ENCODE measurements at places on chromosomes 16 and 17.

DNA sequence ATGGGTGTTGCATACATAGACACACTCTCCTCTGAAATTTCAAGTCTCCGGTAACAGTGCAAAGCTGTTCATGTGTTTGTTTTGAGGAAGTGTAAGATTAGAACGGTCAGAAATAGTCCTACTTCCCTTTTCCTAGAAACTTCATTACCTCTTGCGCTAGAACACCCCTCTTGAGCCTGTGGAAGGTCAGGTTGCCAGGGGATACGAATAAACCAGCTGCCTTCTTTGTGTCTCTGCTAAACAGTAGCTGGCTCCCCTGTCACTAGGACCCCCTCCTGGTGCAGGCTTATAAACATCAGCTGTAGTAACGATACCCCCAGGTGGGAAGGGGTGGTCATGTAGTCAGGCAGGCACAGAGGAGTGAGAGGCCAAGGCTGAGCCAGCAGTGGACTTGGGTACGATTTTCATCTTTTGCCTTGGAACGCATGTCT lies 113.4 kb upstream of the RCVRN start:
- DNase-seq = no peak

DNA sequence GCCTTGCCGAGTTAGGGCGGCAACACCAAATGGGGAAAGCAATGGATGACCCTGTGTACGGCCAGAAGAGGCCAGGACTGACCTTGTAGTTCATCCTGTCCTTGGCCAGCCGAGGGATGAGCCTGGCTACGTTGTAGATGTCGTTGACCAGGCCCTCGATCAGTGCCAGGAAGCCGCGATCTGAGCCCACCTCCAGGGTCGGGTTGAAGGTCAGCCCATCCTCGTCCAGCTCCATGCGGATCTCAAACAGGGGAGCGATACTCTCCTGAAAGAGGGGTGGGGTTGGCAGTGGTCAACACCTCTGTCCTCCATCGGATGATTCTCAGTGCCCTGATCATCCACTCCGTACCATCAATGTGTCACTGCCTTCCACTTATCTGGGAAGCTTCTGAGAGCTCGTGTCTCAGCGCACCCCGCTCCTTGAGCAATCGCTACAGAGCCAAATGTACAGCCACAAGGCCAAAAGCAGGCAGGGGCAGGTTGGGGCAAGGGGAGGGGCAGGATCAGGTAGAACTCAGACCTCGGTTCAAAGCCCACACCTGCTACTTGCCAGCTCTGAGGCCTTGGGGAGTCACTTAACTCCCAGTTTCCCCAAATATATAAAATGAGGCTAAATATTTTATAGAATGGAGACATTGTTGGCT lies 39.9 kb downstream of the DNAH17 start:
- DNase-seq = no peak

DNA sequence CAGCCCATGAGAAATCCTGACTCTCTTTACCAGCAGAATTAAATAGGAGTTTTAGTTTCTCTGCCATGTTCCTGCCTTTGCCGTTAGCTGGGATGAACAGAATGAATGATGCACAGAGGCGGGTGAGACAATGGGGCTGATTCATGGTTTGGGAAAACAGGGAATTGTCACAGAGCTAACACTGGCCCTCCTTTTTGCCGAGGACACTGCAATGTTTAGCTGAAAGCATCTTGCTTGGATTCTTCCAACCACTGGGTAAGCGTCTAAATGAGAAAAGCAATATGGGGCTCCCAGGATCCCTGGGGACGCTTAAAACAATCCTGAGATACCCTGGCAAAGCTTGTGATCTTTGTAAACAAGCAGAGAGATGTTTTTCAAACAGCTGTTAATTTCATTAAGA lies 12.8 kb upstream of the PAFAH1B1 start:
- no peak for DNase-seq

- no peak for DNase-seq
Observed at GRCh38 chr17:20098314-20098713, 89.2 kb downstream of the SPECC1 start.

DNA sequence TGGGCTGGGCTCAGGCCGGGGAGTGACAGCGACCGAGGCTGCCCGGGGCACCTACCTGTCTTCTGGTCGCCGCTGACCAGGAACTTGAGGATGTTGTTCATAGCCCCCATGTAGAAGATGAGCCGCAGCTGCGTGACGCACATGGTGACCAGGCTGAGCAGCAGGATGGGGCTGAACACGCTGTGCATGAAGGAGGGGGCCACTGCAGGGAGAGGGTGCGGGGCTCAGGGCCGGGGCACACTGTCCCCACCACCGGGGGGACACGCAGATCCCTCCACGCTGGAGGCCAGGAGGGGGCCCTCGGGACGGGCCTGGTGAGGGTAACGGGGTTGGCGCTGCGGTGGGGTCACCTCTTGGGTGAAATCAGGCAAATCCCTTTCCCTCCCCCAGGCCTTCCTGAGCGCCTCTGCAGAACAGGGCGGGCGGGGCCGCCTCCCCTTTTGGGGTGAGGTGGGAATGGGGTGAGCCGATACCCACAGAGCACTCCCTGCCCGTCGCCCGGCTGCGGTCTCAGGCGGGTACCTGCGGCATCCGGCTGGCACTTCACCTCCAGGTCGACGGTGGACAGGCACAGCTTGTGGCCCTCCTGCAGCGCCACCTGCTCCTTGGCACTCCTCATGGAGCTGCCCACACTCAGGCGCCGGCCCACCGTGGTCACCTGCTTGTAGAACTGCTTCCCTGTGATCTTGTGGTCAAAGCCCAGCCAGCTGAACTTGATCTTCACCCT lies 28.3 kb upstream of the PITPNA start:
- DNase-seq = no peak

GRCh38 chr16:14364386-14365199 lies 265.5 kb downstream of the PARN start:
- DNase-seq = peak; percentile 96

- peak; percentile 36 for DNase-seq
Observed at GRCh38 chr17:58703137-58703915, 10.9 kb downstream of the RAD51C start.

DNA sequence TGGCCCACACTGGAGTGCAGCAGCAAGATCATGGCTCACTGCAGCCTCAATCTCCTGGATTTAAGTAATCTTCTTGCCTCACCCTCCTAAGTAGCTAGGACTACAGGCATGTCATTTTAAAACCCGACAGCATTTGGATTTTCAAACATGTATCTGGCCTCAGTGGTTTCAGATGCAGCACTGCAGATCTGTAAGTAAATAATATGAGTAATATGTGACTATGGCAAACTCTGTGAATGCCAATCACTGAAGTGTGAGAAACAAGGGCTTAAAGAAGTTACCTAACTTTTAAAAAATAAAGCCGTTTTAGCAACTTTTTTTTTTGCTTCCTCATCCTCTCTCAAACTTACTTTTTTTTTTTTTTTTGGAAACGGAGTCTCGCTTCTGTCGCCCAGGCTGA lies 11.9 kb downstream of the CEP20 start:
- no peak for DNase-seq

DNA sequence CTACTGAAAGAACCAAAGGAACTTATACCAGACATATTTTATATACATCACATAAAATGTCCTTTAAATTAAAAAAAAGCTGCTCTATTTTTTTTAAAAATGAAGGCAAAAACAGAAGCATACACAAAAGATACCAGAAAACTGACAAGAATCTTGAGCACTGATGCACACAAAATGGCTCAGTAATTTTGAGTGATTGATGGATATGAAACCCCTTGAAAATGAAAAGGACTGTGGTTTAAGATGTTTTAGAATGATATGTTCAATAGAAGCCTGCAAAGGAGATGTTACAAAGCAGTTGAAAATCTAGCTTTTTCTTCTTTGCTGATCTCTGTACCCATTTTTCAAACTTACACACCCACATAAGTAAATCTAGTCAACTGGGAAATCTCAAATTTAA lies 2.7 kb downstream of the C16orf87 start:
- DNase-seq = no peak

DNA sequence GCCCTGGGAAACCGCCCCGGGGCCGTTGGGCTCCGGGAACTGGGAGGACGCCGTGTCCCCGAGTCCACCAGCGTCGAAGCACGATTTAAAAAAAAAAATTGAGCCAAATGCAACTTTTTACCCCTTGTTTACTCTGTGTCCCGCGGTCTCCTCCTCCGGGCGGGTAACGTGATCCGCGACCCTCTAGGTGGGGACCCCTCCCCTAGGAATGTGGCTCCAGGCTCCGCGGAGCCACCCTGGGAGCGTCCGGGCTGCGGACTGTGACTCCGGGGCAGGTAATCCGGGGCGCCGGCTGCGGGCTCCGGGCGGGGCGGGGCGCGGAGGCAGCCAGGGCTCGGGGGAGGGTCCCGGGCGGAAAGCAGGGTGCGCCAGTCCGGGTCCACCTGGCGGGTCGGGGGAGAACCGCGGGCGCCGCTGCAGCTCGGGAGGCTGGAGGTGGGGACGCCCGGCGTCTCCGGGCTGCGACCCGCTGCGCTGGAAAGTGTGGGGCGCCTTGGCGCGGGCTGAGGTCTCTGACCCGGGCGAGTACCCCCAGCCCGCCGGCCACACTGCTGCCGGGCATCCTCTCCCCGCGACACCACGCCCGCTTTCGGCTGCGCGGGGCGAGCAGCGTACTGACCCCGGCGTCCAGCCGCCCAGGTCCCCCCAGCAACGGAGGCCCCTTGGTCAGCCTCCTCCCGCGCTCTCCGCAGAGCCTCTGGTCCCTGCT lies 852 bp upstream of the HELZ start:
- DNase-seq = no peak

- peak; percentile 66 for DNase-seq
Observed at GRCh38 chr16:56513972-56514371, 5.9 kb downstream of the BBS2 start.

GRCh38 chr16:86092586-86093480 lies 193.9 kb downstream of the IRF8 start:
- no peak for DNase-seq

GRCh38 chr17:32570081-32570396 lies 83.2 kb downstream of the CDK5R1 start:
- no peak for DNase-seq

DNA sequence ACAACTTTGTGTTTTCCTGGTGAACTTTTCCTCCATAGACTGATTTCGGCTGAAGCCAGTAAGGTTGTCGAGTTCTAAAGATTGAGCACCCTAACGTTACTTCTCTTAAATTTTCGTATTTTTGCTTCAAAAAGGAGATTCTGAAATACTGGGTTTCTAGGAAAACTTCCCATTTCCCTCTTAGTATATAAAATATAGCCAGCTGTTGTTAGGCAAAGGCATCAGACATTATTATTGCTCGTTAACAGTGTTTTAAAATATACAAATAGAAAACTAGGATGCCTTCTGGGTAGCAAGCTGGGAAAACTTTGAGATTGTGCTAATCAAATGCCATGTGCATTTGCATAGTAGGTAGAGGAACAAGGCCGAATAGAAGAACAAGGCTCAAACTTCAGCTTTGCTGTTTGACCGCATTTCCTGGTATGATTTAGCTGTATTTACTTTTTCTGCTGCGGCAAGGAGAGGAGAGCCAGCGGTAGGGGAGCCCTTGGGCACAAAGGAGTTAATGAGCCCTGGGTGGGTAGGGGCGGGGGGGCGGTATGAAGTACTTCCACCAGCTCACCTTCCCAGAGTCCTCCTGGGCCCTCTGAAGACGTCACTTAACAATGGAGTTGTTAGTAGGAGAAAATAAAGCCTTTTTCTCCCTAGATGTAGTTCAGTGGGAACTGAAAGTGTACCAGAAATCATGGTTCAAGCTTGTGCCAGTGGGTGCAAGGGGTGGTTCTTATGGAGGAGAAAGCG lies 151.9 kb downstream of the MSI2 start:
- no peak for DNase-seq

DNA sequence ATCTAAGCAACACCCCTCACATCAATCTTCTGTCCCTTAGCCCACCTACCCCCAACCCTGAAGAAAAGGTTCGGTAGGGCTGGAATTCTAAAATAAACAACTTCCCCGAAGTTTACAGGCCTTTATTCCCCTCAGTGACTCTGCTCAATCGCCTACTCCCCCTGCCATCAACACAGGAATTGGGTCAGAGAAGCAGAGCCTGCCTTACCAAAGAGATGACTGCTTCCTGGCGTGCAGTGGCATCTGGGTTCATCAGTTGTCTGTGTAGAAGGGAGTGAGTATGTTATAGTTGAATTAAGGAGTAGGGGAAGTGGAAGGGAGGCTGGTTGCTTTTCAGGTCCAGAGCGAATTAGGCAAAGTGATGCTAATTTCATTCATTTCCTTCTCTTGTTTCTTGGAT lies 12.7 kb downstream of the HEATR9 start:
- DNase-seq = no peak

- DNase-seq = peak; percentile 90
Observed at GRCh38 chr17:18182978-18183333, 672 bp upstream of the ALKBH5 start.

DNA sequence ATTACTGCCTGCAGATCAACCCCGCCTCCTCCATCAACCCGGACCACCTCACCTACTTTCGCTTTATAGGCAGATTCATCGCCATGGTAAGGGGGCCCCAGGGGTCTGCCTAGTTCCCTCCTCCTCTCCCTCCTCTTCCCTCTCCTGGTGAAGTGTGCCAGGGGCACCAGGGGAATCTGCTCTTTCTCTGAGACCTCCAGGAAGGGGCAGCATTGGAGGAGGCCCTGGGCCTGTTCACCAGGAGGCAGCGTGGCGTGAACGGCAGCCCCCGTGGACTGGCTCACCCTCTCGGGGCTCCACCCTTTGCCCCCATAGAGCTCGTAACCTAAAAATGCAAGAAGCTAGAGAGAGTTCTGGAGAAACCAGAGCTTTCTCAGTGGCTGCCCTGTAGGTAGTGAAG lies 17.1 kb upstream of the CLEC18A start:
- DNase-seq = no peak

DNA sequence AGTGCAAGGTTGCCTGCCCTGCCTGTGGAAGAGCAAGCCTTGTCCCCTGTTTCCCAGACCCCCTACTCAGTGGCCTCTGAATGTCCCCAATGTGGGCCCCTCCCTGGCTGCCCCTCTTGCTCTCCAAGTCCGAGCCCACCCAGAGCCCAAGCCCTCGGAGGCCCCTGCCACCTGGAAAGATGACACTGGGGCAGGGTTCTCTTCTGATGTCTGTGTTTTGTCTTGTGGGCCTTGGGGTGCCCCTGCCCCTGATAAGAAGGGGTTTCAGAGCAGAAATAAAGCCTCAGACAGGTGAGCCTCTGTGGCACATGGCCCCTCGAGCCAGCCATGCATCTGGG lies 85.4 kb upstream of the CBX4 start:
- no peak for DNase-seq

DNA sequence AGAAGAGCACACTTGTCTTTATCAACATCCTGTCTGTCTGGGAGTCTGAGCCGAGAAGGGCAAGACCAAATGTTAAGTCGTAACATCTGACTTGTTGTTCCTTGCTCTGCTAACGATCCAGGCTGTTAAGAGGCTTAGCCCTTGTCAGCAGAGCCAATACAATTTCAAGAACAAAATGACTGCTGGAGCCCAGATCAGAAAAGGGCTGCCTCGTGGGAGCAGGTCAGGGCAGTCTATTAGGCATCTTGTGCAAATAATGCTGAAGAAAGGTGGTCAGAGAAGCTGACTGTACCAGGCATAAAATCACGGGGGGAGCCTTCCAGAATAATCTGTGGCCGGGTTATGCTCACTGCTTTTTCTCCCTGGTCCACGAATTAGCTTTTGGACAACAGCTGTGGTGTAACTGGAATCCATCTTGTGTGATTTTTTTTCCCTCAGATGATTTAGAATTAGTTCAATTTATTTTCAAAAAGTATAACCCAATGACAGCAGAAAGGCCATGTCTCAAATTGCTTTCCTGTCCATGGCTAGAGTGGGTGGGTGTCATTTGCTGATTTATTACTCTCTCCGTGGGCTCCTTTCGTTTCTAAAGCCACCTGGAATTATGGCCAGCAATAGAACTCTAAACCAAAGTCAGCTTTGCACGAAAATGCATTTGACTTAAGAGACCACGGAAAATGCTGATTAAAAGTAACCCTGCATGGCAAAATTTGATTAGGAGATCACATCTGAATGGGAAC lies 221.1 kb upstream of the HSBP1 start:
- no peak for DNase-seq

GRCh38 chr17:42414704-42415409 lies 8.2 kb downstream of the CAVIN1 start:
- DNase-seq = no peak

Measured in fibroblast of skin of back (primary cell).